ENCODE measurements at places on chromosomes 16 and 17. TPM values are rescaled to one million over a fixed set of nuclear protein-coding genes. Genes with fewer than 3 reads are reported as not detected.
A peak's percentile ranks its signal among the peaks of the same experiment; 100 is the strongest.

GRCh38 chr16:66292241-66292935 lies 74.1 kb upstream of the CDH5 start:
- DNase-seq = no peak

DNA sequence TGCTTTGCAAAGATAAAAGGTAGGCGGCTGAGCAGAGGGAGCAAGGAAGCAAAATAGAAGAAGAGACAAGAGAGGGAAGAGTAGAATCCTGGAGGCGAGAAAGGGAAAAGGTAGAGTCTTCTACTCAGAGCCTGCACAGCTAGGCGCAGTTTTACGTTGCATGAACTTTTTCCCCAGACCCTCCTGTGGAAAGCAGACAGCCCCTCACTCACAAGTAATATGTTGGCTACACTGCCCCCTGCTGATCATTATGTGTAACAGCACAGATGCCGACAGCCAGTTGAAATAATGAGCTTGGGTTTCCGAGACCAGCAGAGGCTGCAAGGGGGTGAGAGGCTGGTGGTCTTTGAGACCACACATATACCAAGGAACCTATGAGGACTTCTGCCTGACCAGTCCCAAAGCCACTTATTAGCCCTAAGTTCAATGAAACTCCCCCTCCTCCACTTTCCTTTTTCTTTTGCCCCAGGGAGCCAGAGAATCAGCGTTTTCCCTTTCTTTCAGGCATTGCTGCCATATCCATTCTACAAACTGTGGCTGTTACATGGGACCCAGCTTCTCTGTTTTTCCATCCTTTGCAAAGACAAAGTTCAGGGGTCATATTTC lies 22.5 kb upstream of the CMTR2 start:
- peak; percentile 4 for DNase-seq

DNA sequence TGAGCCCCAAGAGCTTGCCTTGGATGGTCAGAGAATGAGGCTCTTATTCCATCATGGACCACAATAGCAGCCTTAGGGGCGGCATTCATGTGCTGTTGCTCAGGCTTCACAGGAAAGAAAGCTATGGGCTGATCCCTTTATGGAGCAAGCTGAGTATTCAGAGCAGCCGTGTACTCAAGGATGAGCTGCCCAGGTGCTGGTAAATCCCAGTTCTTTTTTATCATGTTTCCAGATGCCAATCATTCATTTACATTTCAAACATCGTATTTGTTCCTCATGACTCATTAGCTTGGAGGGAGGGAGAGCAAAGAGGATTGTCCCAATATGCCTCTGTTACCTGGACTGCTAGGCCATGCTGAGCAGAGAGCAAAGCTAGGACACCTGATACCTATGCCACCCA lies 475.7 kb downstream of the SHISA9 start:
- no peak for DNase-seq

DNA sequence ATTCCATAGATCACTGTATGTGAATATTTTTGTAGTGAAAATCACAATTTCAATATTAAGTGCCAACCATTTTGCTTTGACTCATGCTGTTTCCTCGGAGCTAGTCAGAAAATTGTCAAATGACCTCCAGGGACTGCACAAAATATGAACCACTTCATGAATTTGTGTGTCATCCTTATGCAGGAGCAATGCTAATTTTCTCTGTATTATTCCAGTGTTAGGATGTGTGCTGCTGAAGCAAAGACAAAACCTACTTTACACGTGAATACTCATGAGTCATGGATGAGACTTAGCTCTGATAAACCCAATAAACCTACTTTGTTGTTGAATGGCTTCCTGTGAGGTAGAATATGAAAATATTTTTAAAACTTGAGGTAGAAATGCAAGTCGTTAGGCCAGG lies 65.2 kb downstream of the SHCBP1 start:
- no peak for DNase-seq

GRCh38 chr17:76515274-76515949 lies 14.2 kb upstream of the RHBDF2 start:
- DNase-seq = peak; percentile 92

DNA sequence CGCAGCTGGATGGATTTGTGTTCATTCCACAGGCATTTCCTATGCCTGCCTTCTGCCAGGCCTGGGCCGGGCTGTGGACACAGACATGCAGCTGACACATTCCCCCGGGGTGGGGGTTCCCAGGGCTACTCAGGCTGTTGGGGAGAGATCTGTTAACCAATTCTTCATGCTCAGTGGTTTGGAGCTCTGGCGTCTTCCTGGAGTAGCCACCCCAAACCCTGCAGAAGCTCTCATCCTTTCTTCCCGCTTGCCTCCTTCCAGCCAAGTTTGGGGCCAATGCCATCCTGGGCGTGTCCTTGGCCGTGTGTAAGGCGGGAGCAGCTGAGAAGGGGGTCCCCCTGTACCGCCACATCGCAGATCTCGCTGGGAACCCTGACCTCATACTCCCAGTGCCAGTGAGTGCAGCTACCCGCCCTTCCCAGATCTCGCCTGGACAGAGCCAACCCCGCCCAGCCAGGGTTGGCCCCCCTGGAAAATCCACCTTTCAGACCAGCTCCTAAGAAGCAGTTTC lies 2.6 kb downstream of the ENO3 start:
- no peak for DNase-seq

GRCh38 chr16:75660321-75660720 lies 12.7 kb downstream of the TERF2IP start:
- DNase-seq = no peak

- no peak for DNase-seq
Measured at GRCh38 chr17:63314761-63315160, 131.3 kb downstream of the CYB561 start.

DNA sequence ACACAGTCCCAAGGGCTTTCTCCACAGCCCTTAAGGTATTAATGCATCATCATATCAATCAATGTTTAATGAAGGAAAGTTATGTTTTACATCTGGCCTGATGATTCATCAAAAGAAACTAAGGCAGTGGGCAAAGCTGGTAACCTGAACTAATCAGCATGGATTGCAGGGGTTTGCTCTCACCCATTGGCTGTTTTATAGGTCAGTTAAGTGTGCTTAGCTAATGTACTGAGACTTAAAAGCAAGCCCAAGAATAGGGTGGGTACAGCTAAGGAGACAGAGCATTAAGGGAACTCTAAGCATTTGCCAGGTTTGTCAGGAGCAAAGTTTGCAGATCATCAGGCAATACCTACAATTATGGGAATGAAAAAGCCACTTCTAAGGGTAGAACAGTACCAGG lies 1247.6 kb downstream of the CDH8 start:
- no peak for DNase-seq

DNA sequence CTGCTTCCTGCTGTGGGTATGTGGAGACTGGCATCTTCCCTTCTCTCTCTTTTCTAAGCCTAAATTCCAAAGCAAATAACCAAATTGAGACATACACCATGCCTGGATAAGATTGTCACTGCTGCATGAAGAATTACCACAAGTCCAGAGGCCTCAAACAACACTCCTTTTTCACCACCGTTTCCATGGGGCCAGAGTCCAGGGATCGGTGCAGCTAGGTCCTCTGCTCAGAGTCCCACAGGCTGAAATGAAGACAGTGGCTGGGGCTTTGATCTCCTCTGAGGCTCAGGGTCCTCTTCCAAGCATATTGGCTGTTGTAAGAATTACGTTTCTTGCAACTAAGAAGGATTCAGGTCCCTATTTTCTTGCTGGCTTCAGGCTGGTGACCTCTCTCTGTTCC lies 130.4 kb downstream of the SLC39A11 start:
- no peak for DNase-seq

GRCh38 chr16:10561001-10561400 lies 19.4 kb downstream of the EMP2 start:
- DNase-seq = no peak

DNA sequence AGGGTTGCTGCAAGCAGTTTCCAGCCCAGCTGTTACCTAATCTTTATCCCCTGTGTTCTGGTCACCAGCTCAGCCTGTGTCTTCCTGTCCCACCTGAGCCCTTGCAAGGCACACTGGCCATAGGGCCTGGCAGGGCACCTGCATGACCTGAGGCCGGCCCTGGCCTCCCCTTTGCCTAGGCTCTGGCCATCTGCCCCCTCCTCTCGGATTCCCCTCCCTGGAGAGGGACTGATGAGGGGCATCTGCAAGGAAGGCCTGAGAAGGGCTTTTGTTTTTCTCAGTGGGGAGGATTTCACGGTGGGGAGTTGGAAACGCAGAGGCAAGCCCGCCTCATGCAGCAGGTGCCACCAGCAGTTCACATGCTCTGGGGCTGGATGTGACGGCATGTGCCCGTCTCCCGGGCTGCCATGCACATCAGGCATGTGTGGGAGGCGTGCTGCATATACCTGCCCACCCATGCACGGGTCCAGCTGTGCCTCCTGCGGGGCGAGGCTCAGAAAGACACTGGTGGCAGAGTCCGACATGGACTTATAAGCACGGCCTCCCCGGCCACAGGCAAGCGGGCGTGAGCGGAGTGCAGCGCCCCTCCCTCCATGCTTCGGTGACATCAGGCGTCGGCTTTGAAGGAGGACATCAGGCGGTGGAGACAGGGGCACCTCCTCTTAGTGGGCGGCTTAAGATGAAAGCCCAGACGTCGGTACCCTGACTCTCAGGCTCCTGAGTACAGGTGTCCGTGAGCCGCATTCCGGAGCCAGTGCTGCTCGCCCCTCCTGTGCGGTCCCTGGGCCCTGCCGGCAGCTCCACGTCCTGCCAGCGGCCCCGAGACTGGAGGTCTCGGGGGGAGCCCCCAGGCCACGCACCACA lies 16.5 kb downstream of the ASPSCR1 start:
- DNase-seq = no peak

DNA sequence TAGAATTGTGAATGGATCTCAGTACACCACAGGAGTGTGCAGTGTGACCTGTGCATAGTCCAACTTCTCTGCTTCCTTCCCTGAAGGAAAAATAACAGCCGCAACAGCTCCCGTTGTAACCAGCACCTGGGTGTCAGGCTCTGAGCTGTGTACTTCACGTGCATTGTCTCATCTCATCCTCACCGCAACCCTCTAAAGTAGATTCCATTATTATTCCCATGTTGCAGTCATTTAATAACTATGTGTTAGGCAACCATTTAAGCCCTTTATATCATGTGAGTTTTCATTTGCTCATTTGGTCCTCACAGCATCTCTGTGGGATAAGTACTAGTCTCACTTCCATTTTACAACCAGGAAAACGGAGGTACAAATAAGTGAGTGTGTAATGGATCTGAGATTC lies 247.0 kb upstream of the MAF start:
- no peak for DNase-seq

- no peak for DNase-seq
Measured at GRCh38 chr17:75570034-75570676, 17.4 kb upstream of the MYO15B start.

DNA sequence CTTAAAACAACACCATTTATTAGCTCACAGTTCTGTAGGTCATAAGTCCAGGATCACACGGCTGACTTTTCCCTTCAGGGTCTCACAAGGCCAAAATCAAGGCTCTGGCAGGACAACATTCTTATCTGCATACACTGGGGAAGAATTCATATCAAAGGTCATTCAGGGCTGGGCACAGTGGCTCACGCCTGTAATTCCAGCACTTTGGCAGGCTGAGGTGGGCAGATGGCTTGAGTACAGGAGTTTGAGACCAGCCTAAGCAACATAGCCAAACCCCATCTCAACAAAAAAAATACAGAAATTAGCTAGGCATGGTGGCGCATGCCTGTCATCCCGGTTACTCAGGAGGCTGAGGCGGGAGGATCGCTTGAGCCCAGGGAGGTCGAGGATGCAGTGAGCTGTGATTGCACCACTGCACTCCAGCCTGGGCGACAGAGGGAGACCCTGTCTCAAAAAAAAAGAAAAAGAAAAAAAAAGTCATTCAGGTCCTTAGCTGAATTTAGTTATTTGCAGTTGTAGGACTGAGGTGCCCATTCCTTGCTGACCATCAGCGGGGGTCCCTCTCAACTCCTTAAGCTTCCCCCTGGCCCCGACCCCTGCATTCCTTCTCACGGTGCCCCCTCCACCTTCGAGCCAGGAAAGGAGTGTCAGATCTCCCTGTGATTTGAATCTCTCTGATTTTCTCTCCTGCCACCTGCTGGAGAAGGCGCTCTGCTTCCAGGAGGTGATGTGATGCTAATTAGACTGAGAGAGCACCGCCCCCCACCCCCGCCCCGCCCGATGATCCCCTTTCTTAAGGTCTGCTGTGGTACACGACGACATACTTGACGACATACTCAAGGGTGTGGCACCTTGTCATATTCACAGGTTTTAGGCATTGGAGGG lies 91.8 kb upstream of the CLEC18A start:
- no peak for DNase-seq

DNA sequence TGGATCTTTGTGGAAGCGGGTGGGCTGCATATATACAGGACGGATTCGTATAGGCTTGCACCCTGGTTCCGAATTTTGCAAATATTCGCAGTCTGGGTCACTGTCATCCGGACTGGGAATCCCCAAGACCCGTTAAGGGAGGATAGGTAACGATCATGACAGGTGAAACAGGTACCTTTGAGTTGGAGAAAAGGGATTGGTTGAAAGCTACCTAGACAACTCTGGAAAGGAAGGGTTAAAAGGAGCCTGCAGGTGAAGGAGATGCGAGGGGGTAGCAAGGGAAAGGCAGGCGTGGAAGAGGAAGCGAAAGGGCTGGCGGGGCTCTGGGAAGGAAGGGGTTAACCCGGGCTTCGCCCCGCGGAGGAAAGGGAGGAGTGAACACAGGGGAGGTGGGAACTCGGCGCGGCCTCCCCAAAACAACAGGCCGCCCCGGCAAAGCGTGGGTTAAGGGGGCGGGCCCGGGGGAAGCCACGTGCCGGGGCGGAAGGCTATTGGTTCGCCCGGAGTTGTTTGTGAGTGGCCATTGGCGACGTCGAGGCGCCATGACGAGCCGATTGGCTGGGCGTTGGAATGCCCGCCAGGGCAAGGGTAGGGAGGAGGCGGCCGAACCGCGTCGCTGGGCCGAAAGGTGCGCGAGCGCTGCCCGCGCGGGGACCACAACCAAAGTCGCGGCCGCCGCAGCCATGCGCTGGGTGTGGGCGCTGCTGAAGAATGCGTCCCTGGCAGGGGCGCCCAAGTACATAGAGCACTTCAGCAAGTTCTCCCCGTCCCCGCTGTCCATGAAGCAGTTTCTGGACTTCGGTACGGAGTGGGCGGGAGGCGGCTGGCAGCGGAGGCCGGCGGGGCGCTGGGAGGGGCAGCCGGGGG lies at the start of gene PDK2:
Gene PDK2 (plus strand): TSS at position 599 of the 867 bp plus-strand sequence. CDS start 85 bp downstream, at position 684.
- DNase-seq = peak; percentile 95

DNA sequence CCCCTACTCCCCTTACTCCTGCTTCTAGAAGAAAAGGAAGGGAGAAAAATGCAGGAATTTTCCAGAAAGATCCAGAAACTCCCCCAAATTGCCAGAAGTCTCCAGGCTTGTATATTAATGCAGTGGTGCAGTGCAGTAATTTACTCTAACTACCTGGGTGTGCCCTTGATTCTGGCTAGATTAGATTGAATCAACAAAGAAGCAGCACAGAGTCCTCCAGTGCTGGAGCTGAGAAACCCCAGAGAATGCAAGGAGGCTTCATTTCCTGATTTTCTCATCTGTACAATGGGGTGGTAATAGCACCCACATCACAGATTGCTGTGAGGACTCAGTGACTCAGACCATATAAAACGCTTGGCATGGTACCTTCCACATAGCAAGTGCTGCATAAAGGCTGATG lies 247.3 kb upstream of the RPL38 start:
- DNase-seq = no peak

- no peak for DNase-seq
Measured at GRCh38 chr16:89113661-89114060, 20.0 kb downstream of the ACSF3 start.

SEC14L5 gene
- not detected for total RNA-seq

RND2 gene
- total RNA-seq = 0.30 TPM

NPTX1 gene
- total RNA-seq = 0.30 TPM

HCFC1R1 gene
- total RNA-seq = 6.4 TPM

ZG16 gene
- total RNA-seq = not detected

TPSD1 gene
- not detected for total RNA-seq

RIPOR1 gene
- total RNA-seq = 17.4 TPM

GPR179 gene
- total RNA-seq = 0.56 TPM

GNG13 gene
- total RNA-seq = not detected

TMEM238L gene
- not detected for total RNA-seq

PRAC2 gene
- total RNA-seq = not detected
